ENCODE measurements at places on chromosomes 6 and 20.

DNA sequence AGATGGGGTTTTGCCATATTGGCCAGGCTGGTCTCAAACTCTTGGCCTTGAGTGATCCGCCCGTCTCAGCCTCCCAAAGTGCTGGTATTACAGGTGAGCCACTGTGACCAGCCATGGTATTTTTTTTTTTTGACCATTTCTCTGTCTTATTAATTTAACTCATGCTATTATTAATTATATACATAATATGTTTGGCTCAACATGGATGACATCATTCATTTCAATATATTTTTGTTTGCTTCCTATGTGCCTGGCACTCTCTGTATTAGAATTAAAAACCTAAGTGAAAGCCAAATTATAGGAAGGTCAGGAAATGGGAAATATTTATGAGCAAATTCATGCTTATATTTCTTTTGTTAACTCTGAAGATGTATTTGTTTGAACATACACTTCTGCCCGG is 55.8 kb upstream of the AKIRIN2 start:
- DNase-seq: no peak

- DNase-seq: no peak
Measured at GRCh38 chr20:8291873-8292272, 159.8 kb downstream of the PLCB1 start.

GRCh38 chr6:3814539-3814938 is 34.6 kb upstream of the FAM50B start:
- no peak for DNase-seq

GRCh38 chr6:20271818-20272217 is 59.5 kb upstream of the MBOAT1 start:
- no peak for DNase-seq

GRCh38 chr6:111727802-111728201 is 122.1 kb upstream of the TRAF3IP2 start:
- DNase-seq: no peak

DNA sequence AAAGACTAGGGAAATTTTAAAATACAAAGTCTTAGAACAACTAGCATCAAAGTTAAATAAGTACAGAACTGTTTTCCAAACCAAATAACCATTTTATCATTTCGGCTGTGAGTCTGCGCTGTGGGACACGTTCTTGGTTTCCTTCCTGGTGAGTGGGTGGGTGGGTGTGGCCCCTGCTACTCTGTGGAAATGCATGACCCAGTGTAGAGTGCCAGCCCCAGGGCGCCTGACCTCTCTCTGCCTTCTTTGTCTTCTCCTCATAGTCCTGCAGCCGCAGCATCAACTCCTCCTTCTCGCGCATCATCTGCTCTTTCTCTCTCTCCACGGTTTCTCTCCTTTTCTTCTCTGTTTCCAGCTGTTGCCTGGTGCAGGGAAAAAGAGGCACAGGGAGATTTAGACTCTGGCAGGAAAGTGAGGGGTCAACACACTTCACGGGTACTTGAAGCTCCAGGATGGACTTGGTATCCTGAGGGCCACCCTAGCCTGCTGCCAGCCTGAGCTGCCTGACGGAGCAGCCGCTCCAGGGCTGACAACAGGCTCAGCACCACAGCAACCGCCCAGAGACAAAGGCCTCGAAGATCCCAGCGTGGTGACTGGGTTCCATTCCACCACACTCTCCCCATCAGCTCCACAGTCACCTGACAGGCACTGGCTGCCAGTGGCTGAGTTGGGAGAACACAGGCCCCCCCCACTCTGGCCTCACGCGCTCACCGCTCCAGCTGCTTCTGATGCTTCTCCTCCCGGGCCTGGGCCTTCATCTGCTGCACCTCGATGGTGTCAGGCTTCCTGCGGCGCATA is 48.4 kb downstream of the EZR start:
- DNase-seq: peak; percentile 27

- no peak for DNase-seq
Measured at GRCh38 chr6:136812174-136812573, 10.2 kb upstream of the PEX7 start.

DNA sequence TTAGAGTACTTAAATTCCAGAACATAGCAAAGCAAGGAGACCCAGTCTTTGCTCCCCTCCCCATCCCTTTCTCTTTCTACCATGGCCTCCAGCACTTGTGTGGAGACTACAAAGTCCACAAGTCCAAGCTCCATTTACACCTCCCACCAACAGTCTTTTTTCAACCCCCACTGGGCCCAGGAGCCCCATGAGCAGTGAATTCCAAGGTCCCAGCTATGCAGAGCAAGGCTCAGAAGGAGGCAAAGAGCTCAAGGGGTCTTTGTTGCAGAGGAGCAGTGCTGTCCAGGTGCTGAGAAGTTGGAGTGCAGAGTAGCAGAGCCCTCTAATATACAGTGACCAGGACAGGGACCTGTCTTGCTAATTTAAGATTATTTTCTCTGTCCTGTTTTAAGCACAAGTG is 9.0 kb downstream of the PAK5 start:
- no peak for DNase-seq

DNA sequence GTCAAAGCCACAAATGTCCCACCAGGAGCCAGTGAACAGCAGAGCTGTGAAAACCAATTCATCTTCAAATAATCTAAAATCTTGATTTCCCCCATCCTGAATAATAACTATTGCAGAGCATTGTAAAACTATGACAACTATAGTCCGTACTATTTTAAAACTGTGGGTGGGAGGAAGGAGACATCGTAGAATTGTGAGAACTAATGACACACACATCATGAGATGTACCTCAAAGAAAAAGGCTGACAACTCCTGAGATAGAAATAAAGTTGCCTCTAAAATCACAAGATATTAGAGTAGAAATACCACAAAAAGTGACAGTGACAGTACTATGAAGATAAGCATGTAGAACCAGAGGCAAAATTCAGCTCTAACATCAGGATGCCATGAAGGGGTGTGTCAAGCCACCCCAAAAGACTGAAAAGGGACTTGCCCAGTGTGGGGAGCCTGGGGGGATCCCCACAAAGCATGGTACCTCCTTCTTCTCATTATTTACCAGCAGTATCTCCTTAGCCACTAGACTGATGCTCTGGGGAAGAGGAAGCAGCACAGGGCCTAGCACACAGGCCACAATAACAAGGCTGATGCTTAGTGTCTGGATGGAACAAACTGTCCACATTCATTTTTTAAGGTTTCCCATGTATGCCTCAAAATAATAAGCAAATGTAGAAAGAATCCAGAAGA is 13.4 kb downstream of the NAPB start:
- no peak for DNase-seq

- DNase-seq: no peak
Measured at GRCh38 chr20:48202334-48203113, 417.2 kb upstream of the SULF2 start.

DNA sequence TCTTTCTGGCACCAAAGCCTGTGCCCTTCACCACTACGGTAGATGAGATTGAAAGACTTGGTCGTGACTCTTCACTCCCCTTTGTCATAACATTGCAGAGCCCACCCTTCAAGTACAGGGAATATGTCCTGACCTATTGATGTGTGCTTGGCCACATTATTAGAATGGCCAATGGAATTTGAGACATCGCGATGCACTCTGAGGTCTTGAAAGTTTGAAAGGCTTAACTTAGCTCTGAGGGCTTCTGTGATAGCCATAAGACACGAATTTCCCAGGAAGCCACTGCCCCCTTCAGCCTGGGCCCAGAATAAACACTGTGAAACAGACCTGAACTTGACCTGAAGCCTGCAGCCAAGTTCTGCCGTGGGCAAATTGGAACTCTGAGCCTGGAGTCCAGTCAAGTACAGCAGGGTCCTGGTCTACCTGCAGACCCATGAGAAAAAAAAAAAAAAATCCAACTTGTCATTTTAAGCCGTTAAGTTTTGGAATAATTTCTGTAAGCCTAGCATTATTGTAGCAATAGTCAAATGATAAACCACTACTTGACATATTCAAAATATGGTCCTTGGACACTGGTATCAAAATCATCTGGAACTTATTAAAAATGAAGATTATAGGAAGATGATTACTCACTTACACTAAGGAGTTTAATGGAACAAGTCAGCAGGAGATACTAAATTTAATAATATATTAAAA is 36.9 kb upstream of the TRAF3IP2 start:
- DNase-seq: no peak

- DNase-seq: no peak
Measured at GRCh38 chr6:67698534-67698933, 936.5 kb upstream of the ADGRB3 start.

DNA sequence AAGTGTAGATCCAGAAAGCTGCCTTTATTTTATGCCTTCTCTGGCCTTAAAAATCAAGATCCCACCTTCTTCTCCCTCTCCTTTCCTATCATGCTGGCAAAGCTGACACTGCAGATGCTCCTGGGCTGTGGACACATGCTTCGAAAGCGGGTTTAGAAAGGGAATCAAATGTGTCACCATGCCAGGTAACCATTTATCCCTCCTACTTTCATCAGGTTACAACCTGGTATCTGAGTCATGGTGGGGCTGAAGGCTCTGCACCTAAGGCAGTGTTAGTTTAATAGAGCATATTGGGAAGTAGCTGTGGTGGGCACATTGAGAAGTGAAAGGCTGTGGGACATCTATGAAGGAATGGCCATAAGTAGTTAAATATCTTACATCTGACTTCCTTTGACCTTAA is 69.8 kb downstream of the GJA1 start:
- DNase-seq: no peak

- no peak for DNase-seq
Measured at GRCh38 chr6:16658348-16659034, 102.8 kb downstream of the ATXN1 start.

- no peak for DNase-seq
Measured at GRCh38 chr6:158595223-158595622, 35.3 kb downstream of the TMEM181 start.

DNA sequence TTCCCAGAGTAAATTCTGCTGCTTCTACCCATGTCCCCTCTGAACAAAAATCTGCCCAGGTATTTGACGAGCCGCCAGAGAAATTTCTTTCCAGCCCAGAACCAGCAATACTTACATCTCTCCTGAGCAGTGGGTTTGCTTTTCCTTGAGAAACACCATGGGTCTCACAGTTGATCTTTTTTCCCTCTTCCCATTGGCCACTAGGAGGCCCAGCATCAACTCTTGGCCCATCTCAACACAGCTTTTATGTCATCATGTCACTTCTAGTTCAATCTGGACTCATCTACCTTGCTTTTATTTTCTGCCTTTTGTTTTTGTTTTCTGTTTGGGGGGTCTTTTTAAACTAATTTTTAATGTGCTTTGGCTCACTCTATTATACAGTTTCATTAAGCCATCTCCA is 18.8 kb downstream of the MAFB start:
- DNase-seq: no peak

- DNase-seq: no peak
Measured at GRCh38 chr6:135257631-135258405, 76.7 kb downstream of the MYB start.

DNA sequence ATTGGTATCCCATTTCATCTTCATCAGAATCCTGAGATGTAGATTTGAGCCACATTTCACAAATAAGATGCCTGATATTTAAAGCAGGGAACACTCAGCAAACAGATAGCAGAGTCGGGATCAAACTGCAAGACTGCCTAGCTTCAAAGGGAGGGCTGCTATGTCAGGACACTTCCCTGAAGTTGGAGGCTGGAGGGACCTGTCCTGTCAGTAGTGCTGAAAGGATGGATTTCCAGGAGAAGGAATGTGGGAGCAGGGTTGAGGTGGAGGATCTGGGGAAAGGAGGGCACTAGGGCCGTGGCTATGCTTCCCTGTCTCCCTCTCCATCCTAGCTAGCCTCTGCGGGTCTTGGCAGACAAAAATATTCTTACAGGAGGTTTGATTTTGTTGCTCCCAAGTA is 32.2 kb downstream of the COX4I2 start:
- DNase-seq: no peak

DNA sequence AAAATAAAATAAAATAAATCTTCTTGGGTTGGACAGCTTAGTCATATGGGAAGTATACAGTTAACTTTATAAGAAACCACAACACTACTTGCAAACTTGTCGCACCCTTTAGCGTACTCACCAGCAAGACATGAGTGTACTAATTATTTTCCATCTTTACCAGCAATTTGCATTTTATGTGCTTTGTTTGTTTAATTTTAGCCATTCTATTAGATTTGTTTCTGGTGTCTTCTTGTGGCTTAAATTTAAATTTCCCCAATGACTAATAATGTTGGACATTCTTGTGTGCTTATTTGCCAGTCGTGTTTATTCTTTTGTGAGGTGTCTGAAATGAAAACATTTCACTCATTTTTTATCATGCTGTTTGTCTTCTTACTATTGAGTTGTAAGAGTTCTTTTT is 1172.2 kb upstream of the CITED2 start:
- DNase-seq: no peak

DNA sequence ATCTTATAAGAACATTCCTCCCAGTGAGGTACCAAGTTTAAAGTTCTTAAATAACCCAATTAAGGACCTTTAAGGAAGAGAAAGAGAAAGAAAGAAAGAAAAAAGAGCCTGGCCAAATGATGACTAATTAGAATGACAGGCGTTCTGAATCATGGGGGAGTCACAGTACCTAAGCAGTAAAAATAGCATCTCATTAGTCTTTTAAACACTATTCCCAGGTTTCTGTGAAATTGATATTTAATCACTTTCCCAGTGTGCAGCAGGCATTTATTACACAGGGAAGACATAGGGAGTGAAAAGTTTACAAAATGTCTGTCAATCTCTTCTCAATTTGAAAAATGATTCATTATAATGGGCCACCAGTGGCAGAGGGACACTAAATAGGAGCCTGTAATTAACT is 251.4 kb upstream of the MANEA start:
- no peak for DNase-seq

DNA sequence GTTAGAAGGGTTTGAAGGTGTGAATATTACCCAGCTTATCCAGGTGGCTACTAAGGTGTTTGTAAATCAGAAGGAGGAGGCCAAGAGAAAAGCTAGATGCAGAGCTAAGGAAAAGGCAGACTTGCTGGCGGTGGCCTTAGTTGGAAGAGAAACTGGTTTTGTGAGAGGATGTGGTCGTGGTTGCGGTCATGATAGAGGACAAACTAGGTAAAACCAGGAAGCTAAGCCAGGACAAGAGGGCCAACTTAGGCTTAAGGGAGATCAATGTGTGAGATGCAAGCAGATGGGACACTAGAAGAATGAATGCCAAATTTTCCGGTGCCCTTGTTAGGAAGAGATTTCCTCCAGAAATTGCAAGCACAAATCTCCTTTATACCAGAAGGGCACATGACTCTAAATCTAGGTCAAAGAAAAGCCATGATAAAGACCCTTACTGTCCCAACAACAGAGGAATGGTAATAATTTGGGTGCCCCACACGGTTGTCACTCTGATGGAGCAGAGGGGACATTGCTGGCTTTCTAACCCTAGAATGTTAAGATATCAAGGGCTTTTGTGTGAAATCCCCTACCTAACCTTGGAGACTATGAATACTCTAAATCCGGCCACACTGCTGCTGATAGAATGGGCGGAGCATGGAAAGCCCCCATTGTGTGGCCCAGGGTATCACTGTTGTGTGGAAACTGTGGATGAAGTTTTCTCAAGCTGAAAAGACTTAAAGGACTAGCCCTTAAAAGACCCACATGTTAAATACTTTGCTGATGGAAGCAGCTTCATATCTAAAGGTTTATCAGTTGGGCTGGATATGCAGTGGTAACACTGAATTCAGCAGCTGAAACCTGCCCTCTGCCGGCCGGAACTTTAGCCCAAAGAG is 7.8 kb downstream of the IL22RA2 start:
- DNase-seq: no peak

GRCh38 chr6:11042025-11042749 is 1.9 kb downstream of the ELOVL2 start:
- DNase-seq: no peak

GRCh38 chr6:145372671-145373151 is 362.6 kb downstream of the EPM2A start:
- no peak for DNase-seq

- DNase-seq: no peak
Measured at GRCh38 chr6:7633361-7633760, 43.4 kb downstream of the SNRNP48 start.

All from stimulated activated CD4-positive, alpha-beta T cell treated with anti-CD3 and anti-CD28 coated beads, Interleukin-15, amount 100 ng/mL, for 48 hours (primary cell).